ENCODE measurements at places on chromosomes 7 and 10.

DNA sequence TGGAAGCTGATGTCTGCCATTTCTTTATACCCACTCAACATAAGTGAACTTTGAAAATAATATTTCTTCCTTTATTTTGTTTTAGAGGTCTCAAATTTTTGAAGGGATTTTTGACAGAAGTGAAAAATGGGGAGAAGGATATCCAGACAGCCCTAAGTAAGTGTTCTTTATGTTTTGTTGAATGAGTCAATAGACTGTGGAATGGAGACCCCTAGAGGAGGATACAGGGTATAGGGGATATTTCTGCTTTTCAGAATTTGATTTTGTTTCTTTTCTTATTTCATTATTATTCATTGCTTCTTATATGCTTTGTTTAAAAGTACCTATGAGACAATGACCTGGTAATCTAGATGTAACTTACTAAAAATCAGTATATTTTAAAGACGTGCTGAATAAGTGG is 34.4 kb downstream of the PLEKHA8 start:
- DNase-seq, result no peak

- no peak for DNase-seq
These were observed 4.4 kb downstream of the HIPK2 start for GRCh38 chr7:139773371-139773770.

GRCh38 chr7:66335318-66335717 is 130.2 kb downstream of the TPST1 start:
- no peak for DNase-seq

DNA sequence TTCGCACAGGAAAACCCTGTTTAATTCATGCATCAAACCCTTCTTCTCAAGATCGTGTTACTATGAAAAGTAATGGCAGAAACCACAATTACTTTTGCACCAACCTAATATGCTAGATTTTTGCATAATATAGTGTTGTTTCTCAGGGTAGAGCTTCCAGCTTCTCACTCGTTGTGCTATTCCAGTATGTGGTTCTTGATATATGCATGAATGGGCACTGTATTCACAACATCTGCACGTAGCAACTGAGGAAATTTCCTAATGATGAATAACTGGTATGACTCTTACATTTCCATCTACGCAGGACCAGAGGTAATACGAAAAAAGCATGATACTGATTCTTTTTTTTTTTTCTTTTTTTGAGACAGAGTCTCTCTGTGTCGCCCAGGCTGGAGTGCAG is 326.6 kb upstream of the GALNT17 start:
- DNase-seq, result no peak

DNA sequence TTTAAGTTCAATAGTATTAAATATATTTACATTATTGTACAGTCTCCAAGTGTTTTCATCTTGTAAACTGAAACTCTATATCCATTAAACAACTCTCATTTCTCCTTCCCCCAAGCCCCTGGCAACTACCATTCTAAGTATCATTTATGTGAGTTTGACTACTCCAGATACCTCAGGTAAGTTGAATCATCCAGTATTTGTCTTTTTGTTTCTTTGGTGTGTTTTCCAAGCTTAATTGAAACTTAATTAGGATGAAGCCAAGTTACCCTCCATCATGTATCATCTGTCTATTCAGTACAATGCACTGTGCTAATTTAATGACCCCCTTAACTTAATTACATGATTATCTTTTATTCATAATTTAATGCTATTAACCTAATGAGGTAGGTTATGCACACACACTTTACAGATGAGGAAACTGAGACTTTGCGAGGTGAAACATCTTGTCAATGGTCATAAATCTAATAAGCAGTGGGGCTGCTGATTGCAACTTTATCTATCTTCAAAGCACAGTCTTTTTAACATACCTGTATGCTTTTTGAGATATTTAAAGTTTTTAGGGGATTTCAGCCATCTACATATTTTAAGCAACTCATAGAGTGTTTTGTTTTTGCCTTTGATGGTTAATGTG is 663 bp downstream of the MACC1 start:
- no peak for DNase-seq

- DNase-seq, result no peak
These were observed 50.3 kb upstream of the SLC29A3 start for GRCh38 chr10:71268758-71269157.

DNA sequence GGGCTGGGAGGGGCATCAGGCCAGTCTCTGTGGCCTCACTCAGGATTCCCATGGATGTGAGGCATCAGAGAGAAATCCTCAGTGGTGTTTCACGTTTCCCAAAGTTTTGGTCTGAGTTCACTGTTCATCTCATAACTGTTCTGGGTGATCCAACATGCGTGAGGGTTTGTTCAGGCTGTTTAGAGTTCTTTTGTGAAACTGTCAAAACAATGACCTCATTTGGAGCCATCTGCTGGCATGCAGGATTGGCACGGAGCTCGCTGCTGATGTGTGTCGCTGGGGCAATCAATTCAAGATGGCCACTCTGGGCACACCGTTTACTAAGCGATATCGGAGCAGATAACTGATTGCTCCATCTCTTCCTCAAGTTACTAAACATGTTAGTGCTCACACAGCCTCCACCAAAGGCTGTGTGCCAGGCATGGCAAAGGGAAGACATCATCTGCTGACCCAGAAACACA is 365.6 kb downstream of the WDR11 start:
- no peak for DNase-seq

DNA sequence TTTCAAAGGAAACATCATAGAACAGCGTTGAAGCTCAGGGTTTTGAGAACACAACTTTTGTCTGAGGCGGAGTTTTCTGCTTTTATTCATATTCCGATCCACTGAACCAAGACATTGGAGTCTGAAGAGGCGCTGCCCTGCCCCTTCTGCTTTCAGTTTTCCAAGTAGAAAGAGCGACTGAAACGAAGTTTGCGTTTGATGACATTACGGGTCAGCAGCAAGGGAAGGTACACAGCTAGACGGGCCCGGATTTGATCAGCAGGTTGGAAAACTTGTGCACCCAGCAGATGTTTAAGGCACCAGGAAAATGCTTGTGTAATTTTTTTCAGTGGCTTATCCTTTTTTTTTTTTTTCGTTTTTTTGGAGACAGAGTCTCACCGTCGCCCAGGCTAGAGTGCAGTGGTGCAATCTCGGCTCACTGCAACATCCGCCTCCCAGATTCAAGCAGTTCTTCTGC is 720 bp downstream of the SUN1 start:
- no peak for DNase-seq

DNA sequence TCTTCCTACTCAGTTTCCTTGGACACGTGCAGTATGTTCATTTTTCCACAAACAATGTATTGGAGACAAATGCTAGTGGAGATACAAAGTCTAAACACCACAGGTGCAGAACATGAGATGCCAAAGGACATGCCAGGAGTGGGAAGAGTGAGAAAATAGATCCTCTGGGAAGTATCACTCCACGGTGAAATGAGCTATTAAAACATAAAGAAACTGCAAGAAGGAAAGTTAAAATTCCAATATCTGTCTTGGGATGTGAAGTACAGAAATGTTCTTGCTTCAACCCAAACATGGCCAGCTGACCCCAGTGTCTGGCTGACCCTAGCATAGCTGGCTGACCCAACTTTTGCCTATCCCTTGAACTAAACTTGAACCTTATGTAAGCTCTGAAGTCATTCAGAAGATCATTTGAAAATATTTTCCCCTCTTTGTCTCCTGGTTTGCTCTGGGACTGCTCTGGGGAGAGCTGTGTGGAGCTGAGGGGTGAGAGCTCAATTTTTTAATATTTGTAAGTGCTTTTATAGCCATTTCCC is 59.5 kb downstream of the FZD1 start:
- no peak for DNase-seq

DNA sequence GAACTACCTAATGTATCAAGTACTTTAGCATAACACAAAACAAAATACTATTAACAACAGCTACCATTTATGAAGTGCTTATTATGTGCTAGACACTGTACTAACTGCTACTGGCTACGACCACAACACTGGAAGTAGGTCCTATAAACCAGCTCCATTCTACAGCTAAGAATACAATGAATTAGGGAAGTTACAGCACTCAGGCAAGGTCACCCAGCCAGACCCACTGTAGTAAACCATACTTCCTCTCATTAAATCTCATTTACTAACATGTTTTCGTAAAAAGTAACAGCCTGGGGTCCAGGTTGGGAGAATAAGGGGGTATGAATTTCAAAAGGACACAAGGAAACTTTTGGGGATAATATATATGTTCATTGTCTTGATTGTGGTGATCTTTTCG is 25.4 kb downstream of the NAPEPLD start:
- no peak for DNase-seq

- DNase-seq, result no peak
These were observed 21.1 kb downstream of the GALNT11 start for GRCh38 chr7:152046531-152046930.

DNA sequence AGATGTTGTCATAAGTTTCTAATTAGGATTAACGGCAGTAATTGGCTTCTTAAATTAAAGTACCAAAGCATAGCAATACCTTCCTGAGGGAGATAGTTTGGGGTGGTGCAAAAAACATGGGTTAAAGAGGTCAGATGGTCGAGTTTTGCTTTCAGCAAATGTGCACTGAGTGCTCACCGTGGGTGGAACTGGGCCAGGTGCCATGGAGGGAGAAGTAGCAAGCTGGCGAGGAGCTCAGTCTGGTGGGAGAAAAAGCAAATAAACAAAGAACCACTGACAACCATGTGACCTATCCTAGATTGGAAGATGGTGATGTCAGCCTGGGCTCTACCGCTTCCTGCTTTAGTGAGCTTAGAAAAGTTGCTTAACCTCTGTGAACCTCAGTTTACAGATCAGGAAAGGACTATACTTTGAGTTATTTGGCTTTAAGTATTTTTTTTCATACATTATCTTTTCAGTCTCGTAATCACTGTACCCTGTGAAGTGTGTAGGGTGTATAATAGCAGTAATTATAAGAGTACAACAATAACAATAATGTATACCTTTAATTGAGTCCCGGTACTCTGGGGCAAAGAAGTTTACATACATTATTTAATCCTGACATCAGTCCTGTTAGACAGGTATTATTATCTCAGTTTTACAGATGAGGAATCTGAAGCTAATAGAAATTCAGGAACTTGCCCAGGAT is 69.0 kb upstream of the PDCD4 start:
- no peak for DNase-seq

DNA sequence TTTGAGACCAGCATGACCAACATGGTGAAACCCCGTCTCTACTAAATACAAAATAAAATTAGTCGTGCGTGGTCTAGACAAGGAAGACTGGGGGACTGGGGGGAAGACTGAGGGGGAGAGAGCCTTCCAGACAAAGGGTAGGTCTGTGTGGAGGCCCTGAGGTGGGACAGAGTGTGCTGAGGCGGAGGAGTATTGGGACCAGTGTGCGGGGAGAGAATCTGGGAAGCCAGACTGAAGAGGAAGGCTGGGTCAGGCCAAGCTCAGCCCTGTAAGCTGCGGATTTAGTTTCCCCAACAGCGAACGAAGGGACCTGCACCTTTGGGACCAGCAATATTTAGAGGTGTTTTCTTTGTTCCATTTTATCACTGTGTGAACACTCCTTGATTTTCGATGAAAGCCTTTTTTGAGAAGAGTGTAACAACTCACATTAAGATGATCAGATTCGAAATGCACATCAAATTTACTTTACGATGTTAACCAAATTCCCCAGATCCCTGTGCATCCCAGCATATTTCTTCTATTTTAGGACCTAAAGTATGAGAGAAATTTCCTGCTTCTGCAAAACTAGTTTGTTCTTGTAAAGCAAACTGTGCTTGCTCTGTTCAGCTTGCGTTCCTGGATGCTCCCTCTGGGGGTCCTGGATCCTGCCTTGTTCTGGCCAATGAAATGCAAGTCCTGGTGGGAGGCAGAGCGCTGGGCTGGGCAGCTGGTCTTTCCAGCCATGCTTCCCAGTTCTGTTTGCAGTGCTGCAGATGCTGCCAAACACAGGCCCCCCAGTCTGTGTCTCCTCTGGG is 39.4 kb downstream of the PLAU start:
- DNase-seq, result no peak

DNA sequence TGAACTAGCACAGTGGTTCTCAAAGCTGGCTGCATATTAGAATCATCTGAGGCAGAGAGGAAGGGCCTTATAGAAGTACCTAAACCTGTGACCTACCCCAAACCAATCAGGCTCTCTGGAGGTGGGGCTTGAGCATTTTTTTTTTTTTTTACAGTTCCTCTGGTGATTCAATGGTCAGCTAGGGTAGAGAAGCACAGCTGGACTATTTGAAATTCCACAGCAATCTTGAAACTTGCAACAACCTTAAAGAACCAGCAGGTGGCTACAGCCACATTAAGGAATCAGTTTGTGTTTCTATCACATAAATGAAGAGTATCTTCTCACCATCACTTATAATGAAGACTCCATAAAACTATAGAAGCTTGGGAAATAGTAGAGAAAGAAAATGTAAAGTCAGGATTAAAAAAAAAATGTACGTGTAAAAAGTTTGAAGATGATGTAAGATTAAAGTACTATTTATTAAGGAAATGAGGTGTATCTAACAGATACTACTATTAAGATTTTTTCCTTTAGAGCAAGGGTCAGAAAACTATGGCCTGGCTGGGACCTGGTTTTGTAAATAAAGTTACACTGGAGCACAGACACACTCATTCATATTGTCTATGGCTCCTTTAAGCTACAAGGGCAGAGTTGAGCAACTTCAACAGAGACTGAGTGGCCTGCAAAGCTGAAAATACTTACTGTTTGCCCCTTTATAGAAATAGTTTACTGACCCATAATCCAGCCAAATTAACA is 3.8 kb downstream of the RTKN2 start:
- no peak for DNase-seq

- DNase-seq, result no peak
These were observed 249.5 kb downstream of the RPS24 start for GRCh38 chr10:78283069-78283682.

GRCh38 chr10:113630929-113631533 is 32.8 kb downstream of the NRAP start:
- no peak for DNase-seq

DNA sequence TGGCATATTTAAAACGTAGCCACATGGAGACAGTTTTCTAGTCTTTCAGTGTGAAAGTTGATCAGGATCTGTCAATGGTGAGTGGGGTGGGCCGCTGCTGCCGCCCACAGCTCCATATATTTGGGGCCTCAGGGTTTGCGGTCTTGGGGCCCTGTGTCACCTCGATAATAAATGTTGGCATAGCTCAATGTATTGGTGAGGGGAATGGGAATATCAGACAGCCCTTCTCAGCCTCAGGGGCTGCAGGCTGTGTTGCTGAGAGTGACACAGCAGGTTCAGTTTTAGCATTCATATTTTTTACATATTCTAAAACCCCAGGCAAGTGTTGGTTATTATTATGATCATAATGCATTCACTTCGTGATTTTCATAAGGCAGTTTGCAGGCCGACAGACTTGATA is 5.3 kb downstream of the CDH23 start:
- no peak for DNase-seq

Measured in stimulated activated CD8-positive, alpha-beta memory T cell treated with anti-CD3 and anti-CD28 coated beads, Interleukin-7, amount 100 ng/mL, for 1 hour (primary cell).